ENCODE measurements at places on chromosomes 5 and 9.

GRCh38 chr5:129858131-129858675, 46.1 kb upstream of the CHSY3 start:
- no peak for DNase-seq

DNA sequence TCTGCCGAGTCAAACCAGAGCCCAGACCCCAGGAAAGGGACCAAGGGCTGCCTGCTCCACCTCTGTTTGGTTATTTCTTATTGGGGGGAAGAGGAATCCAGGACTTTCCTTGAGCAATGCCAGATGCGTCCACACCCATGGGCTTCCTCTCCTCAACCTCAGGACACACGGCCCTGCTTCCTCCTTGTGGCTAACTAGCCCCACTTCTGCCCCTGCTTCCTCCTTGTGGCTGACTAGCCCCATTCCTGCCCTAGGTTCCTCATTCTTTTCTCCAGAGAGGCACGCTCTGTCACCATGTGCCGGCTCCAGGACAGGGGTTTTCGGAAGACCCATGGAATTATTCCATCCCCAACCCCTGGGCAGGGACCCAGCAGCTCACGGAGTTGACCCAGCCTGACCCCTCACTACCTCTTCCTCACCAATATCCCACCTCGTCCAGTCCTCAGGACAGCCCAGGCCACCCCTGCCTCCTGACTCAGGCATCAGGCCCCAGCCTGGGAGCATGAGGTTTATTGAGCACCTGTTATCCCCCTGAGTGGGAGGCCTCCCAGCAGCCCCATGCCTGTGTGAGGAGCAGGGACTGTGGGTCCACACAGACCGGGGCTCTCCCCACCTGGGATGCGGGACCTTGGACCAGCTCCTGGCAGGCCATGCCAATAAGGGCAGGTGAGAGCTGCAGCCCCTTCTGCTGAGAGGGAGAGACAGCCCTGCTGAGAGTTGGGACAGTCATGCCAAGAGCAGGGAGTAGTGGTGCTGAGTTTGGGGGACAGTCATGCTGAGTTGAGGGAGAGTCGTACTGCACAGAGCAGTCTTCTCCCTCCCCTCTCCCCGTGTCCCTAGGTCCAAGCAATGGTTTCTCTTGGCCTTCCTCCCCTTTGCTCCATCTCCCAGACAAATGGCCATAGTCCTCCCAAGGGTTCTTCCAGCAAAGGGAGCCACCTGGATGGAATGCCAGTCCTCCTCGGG, 11.8 kb upstream of the FCN1 start:
- DNase-seq, result no peak

DNA sequence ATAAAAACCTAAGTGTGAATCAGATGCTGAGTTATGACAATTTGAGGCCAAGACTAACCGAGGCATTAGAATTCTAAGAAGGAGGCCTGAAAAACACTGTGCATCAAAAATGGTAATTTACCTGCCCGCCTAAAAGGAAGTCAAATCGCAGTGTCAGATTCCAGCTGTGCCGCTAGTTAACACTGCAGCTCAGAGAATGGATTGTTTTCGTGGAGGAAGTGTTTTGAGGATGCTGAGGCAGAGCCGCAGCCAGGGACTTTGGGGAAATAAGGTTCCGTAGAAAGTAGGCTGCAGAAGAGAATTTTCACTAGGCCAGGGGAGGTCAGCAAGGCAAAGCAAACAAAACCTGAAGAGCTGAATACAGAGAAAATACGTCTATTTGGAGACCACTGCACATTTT, 226.4 kb upstream of the ISL1 start:
- no peak for DNase-seq

DNA sequence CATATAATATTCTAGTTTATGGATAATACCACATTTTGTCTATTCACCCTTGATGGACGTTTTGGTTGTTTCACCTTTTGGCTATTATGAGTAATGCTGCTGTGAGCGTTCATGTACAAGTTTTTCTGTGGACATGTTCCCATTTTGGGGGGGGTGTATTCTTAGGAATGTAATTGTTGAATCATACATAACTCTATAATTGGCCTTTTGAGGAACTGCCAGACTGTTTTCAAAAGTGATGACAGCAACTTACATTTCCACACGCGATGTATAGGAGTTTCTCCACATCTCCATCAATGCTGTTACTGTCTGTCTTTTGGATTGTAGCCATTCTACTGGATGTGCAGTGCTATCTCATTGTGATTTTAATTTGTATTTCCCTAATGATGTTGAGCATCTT, 69.8 kb downstream of the SLC46A2 start:
- DNase-seq, result no peak

GRCh38 chr5:179319741-179320281, 25.4 kb downstream of the ADAMTS2 start:
- no peak for DNase-seq

GRCh38 chr5:180331647-180331950, 21.5 kb downstream of the GFPT2 start:
- no peak for DNase-seq

DNA sequence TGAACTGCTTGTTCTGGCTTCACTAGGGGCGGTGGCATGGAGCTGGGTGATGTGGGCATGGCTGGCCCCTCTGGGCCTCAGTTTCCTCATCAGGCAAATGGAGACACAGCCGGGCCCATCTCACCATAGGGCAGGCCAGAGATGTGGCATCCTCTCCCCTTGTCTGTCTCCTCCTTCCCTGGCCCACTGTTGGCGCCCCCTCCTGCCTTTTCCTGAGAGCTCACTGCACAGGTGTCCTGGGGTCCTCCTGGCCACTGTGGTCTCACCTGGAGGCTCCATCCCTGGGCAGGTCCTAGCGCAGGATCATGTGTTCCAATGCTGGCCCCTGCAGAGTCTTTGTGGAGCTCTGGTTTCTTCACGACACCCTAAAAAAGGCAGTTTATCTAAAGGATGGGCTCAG, 53.5 kb downstream of the NEK6 start:
- DNase-seq, result no peak

- no peak for DNase-seq
Observed at GRCh38 chr5:1732945-1733344, 66.7 kb downstream of the MRPL36 start.

DNA sequence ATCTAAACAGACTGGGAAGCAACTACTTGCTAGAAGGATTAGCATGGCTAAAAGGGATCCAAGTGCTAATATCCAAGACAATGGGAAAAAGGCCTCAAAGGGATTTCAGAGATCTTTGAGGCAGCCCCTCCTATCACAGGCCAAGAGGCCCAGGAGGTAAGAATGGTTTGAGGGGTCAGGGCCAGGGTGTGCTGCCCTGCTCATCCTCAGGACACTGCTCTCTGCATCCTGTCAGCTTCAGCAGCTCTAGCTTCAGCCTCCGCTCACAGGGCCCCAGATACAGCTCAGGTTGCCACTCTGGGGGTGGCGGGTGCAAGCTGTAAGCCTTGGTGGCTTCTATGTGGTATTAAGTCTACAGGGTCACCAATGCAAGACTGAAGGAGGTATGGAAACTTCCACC, 278.7 kb downstream of the PARP8 start:
- no peak for DNase-seq

GRCh38 chr5:9632495-9632894, 2.3 kb upstream of the TAS2R1 start:
- no peak for DNase-seq

DNA sequence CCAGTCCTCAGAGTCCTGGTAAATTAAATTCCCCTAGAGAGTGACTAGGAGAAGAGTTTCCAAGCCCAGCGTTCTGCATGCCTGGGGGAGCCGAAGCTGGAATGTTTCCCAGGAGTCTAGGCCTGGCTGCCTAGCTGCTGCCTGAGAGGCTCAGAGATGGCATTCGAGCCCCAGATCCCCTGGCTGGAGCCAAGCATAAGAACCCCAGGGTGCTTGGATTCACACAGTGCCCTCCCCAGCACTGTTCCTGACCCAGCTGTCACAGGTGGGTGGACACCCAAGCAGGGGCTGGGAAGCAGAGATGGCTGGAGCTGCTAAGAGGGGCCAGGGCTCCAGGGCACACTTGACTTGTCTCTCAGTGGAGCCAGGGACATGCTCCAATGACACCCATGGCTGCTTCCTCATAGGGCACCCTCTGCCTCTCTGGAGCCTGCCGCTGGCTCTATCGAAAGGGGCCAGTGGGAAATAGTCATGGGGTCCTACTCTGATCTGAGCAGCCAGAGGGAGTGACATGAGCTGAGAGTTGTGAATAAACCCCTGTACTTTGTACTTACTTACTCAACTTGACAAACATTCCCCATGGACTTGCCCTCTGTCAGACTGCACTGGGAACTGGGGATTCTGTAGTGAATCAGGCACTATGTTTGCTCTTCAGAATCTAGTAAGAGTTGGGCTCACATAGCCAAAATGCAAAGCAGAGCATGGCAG, 62.6 kb upstream of the XPA start:
- no peak for DNase-seq

DNA sequence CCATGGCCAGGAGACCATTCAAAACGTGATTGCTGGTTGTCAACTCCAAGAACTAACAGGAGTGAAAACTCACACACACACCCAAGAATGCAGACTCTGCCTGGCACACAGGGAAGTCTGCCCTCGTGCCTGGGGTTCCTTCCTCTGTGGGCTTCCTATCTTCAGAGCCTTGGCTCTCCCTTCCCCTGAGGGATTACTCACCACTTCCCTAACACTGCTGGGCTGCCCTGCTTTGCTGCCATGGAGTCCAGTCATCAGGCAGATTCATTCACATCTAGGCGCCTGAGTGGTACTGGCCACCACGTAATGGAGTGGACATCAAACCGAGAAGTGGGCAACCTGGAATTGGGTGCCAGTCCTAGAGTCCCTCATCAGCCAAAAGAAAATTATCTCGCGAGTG, 76.4 kb upstream of the PRSS3 start:
- no peak for DNase-seq

DNA sequence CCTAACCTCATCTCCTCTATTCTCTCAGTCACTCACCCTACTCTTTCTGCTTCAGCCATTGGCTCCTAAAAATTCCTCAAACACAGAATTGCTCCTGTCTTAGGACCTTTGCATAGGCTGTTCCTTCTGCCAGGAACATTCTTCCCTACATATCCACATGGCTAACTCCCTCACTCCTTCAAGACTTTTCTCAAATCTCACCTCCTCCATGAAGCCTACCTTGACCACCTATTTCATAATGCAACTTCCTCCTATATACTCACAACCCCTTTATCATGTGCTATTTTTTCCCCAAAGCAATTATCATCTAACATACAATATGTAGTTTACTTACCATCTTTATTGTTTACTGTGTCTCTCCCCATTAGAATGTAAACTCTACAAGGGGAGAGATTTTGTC, 45.8 kb downstream of the ARL15 start:
- DNase-seq, result no peak

DNA sequence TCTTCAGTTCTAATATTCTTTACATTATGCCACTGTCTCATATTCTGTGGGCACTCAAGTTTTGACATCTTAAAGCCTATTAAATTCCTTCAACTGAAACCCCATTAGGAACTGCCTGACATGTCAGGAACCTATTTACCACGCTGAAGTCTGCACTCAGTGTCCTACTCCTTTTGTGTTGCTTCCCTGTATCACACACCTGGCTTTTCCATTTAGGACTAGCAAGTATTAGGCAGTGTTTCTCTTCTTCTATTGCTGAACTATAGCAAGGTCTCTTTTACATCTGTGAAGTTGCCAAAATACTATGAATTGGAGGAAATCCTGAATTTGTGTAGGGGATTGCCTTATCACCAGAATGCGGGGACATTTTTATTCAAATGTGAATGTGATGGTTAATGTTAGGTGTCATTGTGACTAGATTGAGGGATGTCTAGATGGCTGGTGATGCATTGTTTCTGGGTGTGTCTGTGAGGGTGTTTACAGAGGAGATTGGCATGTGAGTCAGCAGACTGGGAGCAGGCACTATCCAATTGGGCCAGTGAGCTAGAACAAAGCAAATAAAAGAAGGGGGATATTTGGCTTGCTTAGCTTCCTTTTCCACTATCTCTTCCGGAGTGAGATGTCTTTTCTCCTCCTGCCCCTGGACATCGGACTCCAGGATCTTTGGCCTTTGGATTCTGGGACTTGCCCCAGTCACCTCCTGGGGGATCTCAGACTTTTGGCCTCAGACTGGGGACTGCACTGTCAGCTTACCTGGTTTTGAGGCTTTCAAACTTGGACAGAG, 21.2 kb upstream of the VCAN start:
- DNase-seq, result no peak

DNA sequence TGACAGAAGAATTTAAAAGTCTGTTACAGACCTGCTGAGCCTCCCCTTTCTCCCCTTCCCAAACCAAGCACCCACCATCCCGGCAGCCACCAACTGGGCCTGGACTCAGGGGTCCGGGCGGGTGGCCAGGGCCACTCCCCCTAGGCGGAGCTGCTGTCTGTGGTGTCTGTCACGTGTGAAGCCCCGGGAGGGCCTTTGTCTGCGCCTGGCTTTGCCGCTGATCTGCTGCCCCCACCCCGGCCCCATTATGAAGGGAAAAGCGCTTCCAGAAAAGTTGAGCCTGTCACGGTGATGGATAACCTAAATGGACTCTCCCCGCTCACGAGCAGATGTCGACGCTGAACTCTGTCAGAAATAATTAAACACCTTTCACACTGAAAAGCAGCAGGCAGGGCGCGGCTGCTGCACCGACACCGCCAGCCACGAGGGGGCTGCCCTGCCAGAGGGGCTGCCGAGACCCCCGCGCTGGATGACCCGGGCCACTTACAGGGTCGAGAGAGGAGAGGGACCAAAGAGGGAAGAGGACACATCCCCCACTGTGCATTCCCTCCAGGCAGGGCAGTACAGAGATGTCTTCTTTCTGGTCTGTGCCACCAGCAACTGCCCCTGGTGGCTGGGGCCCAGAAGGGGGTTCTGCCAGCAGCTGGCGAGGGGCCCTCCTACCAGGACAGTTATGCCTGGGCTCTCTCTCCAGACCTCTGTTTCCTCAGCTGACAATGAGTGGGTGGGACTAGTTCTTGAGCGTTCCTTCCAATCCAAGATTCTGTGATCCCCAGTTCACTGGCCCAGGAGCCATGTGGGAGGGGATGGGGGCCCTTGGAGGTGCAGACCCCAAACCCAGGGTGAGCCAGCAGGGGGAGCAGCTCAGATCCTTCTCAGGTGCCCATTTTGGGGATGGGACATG, 36.0 kb upstream of the BARHL1 start:
- DNase-seq, result no peak

DNA sequence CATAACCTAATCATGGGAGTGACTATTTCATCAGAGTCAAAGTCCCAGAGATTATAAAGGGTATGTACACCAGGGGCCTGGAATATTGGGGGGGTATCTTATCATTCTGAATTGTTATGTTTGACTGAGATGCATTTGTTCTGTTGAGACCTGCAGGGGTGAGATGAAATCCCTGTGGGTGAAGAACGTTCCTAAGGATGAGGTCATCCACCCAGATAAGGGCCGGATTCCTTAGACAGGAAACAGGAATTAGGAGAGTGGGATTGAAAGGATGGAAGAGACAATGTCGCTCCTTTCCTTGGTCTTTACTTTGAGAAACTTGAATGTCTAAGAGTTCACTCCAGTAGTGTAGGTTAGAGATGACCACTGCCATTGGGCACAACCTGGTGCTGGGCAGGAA, 54.7 kb downstream of the GAS1 start:
- no peak for DNase-seq

DNA sequence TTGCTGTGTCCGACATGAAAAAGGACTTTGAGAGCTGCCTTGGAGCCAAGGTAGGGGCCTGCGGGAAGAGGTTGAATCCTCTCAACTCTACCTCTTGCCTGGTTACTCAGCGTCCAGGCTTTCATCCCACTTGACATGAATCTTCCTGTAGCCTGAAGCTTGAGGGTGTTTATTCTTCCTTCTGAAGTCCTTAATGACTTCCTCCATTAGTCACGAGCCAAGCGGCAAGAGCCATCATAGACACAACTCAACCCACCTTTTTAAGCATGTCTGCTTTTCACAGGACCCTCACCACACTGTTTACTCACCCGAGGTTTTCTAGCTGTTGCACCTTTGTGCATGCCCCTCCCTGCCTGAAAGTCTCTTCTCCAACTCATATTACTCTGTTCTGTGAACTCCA, 40.2 kb downstream of the ACO1 start:
- DNase-seq, result no peak
